ENCODE measurements at places on chromosomes 6 and 20.

- no peak for DNase-seq
Measured at GRCh38 chr6:104784884-104785283, 74.8 kb downstream of the HACE1 start.

- DNase-seq, result no peak
Measured at GRCh38 chr20:52103913-52104545, 87.5 kb downstream of the ZFP64 start.

- no peak for DNase-seq
Measured at GRCh38 chr6:92564376-92564775, 855.0 kb downstream of the EPHA7 start.

DNA sequence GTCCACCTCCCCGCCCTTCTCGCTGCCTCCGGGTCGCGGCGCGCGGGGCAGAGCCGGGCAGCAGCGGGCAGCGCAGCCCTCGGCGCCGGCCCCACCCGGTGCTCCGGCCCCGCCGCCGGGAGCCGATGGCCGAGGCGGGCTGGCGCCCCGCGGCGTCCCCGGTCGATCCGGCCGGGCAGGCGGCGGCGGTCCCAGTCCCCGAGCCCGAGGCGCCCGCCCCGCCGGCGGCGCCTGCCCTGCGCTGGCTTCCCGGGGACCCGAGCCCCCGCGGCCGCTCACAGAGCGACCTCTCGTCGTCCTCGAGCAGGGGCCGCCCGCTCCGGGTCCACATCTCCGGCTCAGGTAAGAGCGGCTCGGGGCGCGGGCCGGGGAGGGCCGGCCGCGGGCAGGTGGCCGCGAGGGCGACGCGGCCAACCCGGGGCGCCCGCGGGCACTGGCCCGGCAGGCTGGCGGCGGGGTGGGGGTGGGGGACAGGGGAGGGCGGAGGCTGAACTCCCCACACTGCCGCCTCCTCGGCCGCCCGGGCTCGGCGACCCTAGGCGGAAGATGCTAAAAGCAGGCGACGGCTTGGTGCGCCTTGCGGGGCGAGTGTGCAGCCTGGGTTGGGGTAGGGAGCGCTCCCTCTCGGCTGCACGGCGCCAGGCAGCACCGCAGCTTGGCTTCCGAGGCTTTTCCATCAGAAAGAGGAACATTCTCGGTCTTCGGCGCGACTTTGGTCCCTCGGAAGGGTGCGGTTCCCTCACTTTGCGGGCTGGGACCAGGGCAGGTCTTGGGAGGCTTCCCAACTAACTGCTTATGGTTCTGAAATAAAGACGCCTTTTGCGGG is 25.6 kb upstream of the FUCA2 start:
- peak; percentile 82 for DNase-seq

DNA sequence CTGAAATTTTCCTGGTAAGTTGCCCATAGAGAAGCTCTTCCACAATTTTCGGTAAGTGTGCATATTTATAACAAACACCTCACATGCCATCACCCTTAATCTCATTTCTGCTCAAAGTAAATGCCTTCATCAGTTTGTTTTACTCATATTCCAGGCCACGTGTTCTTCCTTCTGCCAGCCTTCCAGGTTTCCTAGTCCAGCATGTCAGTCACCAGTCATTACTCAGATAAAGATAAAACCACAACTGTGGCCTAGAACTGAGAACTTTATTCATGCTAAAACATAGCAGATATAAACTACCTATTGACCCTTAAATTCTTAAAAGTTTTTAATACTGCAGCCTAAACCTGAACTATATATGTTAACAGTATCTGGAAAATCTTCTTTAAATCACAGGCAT is 149.5 kb upstream of the SLC22A16 start:
- no peak for DNase-seq

DNA sequence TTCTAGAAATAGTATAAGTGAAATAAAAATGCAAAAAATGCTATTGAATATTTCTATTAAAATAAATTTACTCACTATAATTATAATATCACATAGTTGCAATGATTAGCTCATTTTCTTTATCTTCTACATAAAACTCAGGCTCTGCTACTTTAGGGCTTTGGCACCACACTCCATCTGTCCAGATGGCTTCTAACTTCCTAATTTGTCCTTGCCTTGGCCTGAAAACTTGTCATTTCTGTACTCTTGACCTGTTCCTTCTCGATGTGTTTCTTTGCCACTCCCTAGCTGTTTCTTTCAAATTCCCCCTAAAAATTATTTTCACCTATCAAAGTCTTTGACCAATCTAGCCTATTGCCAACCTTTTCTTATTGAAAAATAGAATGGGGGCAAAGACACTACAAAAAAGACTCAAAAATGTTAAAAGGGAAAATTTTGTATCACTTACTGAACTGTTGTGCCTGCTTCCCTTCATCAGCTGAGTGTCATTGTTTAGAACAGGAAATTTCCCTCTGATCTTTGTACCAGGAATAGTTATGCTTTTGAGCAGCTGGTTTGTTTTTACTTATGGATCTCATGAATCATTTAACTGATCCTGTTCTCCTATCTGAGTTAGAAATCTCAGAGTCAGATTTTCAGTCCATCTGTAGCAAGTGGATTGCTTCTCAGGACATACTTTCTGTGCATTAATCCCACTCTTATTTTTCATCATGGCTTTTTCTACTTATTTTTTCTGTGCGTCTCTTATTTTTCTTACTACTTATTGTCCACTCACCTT is 279.2 kb upstream of the CNR1 start:
- DNase-seq, result no peak

DNA sequence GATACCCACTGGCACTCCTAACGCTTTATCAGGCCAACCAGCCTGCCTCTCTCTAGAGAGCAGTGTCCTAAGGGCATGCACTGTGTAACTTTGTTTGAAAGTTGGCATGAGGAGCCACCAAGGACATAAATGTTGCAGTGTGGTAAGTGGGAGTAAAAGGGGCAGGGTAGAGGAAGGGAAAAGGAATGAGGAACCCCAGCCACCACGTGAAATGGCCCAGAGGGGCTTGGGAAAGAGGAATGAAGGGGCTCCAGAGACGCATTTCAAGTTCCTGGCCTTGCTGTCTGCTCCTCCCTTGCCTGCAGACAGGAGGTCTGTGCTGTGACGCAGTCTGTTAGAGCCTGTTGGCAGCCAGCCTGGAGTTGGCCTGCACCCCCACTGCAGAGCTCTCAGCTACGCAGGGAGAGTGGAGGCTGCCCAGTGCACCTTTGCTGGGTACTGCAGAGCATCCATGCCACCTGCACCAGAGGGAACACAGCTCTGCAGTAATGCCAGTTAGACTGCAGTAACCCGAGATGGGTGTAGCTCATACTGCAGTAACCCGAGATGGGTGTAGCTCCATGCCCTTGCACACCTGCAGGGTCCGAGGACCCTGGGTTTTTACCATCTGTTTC is 86.8 kb upstream of the SNAP25 start:
- no peak for DNase-seq

GRCh38 chr6:36312854-36313648 is 23.6 kb downstream of the BNIP5 start:
- DNase-seq, result no peak

GRCh38 chr6:3654898-3655297 is 96.6 kb downstream of the PXDC1 start:
- DNase-seq, result no peak

DNA sequence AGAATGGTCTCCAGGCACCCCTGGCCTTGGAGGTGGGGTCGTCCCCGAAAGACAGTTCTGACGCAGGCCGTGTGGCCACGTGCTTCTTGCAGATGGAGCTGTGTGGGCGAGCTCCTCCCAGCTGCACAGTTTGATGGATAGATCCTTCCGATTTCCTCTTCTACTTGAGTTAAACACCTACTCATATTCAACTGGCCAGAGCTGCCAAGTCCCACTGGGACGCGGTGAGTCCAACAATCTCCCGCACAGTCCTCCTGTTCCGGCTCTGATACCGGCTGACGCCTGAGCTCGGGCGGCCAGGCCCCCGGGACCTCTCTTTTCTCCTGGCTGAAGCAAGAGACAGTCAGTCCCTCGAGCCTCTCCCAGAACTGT is 57.9 kb upstream of the DACT2 start:
- no peak for DNase-seq

DNA sequence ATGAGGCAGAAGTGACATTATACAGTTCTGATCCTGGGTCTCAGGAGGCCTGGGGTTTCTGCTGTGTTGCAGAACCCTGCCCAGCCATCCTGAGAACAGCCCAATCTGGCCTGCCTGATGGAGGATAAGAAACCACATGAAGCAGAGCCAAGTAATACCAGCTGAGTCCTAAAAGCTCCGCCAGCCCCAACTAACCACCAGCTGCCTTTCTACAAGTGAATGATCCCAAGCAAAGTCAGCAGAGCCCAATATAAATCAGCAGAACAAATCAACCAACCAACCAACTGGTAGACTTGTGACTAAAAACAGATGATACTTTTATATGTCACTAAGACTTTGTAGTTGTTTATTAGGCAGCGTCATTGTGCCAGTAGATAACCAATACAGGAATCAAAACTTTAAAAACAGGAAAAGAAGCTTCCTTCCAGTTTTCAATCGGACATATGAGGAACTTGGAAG is 52.1 kb downstream of the SNX5 start:
- DNase-seq, result peak; percentile 30

GRCh38 chr6:3235486-3235885 is 8.0 kb upstream of the TUBB2B start:
- DNase-seq, result no peak

GRCh38 chr6:57134954-57135353 is 37.2 kb upstream of the BAG2 start:
- no peak for DNase-seq

- DNase-seq, result no peak
Measured at GRCh38 chr20:19885939-19886660, 128.0 kb downstream of the RIN2 start.

GRCh38 chr6:137430954-137431353 is 63.2 kb downstream of the OLIG3 start:
- no peak for DNase-seq

DNA sequence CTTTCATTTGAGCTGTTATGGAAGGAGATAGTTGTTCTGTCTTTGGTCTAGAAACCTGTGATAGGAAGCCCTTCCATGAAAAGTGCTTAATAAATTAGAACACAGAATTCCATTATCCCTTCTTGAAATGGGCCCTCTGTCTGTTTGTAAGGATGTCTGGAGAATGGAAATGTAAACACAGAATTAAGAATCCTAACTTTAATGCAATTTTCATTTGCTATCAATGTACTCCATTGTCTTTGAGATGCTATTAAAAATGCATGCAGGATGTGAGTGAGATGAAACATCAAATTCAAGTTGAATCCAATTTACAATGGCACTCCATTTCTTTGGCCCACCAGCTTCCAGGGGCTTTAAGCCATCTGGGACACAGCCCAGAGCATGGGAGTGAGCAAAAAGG is 13.9 kb upstream of the AARS2 start:
- DNase-seq, result no peak

- no peak for DNase-seq
Measured at GRCh38 chr6:138544501-138544900, 45.2 kb upstream of the NHSL1 start.

- no peak for DNase-seq
Measured at GRCh38 chr20:34834459-34834893, 9.0 kb upstream of the NCOA6 start.

DNA sequence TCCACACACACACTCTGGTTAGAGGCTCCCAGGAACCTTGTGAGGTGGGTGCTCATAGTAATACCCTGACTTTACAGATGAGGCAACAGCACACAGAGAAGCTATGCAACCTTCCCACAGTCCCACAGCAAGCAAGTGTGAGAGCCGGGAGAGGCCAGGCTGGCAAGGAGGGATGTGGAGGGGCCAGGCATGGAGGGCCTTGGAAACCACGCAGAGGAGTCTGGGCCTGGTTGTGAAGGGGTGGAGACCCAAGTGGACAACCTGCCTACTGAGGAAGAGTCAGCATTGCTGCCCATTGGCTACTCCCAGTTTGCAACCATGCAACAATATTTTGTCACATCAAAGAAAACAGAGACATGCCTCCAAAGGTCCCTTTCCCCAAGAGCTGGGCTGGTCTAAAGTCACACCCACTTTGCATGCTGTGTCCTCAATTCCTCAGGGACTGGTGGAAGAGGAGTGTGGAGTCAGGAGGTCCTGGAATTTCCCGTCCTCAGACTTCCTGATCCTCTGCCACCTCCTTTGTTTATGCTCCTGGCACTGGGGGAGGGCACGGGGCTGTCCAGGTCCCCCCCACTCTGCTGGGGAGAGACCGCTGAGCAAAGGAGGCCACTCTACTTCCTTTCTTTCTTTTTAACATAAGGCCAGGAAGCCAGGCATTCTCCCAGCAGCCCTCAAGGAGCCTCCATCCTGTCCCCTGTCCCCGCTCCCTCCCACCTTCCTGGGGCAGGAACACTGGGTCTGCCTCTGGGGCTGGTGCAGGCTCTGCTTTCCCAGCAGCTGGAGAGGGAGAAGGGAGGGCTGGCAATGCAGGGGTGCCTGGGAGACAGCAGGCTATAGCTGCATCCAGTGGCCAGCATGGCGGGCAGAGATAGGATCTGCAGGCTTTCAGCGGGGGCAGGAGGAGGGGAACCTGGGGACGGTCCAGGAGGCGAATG is 68.3 kb downstream of the NOL4L start:
- no peak for DNase-seq

- no peak for DNase-seq
Measured at GRCh38 chr6:101276066-101276465, 117.4 kb upstream of the GRIK2 start.

- DNase-seq, result no peak
Measured at GRCh38 chr6:146337376-146337775, 206.3 kb upstream of the RAB32 start.

GRCh38 chr6:128554302-128554701 is 33.9 kb upstream of the PTPRK start:
- no peak for DNase-seq

- DNase-seq, result no peak
Measured at GRCh38 chr6:14681699-14682487, 564.0 kb upstream of the JARID2 start.

DNA sequence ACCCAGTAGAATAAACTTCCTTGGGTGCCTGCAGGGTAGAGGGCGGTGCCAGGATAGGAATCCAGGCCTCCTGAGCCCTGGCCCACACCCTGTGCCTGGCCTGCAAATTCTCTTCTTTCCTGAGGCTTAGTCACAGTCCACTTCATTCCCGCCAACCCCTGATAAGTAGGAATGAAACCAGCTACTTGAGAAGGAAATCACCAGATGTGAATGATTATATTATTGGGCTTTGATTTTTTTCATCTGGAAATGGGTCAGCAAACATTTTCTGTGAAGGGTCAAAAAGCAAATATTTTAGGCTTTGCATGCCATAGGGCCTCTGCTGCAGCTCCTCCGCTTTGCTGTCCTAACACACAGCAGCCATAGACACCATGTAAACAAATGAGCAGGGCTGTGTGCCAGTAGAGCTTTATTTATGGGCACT is 50.2 kb downstream of the STK35 start:
- no peak for DNase-seq

DNA sequence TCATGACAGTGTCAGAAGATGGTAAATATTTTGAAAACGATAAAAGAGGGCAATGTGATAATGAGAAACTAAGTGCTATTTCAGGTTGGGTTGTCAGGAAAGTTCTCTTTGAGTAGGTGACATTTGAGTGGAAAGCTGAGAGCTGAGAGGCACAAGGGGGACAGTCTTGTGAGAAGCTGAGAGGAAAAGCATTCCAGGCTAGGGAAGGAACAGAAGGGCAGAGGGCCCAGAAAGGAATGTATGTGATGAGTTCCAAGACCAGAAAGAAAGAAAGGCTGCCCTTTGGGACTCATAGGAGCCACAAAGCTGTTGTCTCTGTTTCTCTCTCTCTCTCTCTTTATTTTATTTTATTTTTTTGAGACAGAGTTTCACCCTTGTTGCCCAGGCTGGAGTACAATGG is 7.6 kb upstream of the RNF182 start:
- no peak for DNase-seq

- DNase-seq, result no peak
Measured at GRCh38 chr20:20459726-20460125, 91.8 kb downstream of the INSM1 start.

GRCh38 chr20:63765902-63766301 is 26.3 kb downstream of the SLC2A4RG start:
- no peak for DNase-seq

Data from T-helper 2 cell (primary cell).